Lung (tissue), 17 donors: ENCODE measurements at places on chromosomes 1 and 21. TPM values are rescaled to one million over a fixed set of nuclear protein-coding genes. Genes with fewer than 3 reads are reported as not detected.

The KRTAP19-1 gene
- total RNA-seq: not detected

The UTS2 gene
- total RNA-seq: not detected

The PADI2 gene
- total RNA-seq: 2.1 TPM

The ARHGEF10L gene
- total RNA-seq: 15.0 TPM

The ALG14 gene
- total RNA-seq: 7.5 TPM

DNA sequence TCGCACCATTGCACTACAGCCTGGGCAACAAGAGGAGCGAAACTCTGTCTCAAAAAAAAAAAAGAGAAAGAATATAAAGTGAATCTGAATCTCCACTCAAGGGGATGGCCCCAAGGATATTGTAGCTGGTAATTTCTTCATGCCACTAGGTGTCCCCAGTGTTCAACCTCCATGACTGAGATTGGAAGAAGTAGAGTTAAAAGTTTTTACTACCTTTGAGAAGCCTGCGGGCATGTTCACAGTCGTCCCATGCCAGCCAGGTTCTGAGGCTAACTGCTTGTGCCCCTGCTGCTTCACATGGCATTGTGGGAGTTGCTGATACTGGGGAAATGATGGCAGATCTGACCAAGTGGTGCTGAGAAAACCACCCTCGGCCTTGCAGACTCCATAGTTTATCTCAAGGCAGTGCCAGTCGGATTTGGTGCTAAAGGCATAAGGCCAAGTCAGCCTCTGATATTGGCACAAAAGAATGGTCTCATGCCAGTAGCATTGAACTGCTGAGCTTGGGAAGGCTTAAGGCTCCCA lies 10.8 kb upstream of the SHISA4 start:
- H3K27me3 ChIP-seq: no peaks in the 10 kb centered on the region
- peaks cover 22% of the 10 kb centered on the region for H3K36me3 ChIP-seq
- H3K4me3 ChIP-seq: no peak overlapping the region
- DNase-seq: peak; percentile 63
- no peak overlapping the region for H3K27ac ChIP-seq
- no peaks in the 10 kb centered on the region for H3K4me1 ChIP-seq

- H3K4me3 ChIP-seq: no peak overlapping the region
- no peak for DNase-seq
- H3K36me3 ChIP-seq: no peaks in the 10 kb centered on the region
- no peak overlapping the region for H3K27ac ChIP-seq
- H3K4me1 ChIP-seq: no peaks in the 10 kb centered on the region
Measured at GRCh38 chr1:101314244-101314643, 77.4 kb downstream of the S1PR1 start.

DNA sequence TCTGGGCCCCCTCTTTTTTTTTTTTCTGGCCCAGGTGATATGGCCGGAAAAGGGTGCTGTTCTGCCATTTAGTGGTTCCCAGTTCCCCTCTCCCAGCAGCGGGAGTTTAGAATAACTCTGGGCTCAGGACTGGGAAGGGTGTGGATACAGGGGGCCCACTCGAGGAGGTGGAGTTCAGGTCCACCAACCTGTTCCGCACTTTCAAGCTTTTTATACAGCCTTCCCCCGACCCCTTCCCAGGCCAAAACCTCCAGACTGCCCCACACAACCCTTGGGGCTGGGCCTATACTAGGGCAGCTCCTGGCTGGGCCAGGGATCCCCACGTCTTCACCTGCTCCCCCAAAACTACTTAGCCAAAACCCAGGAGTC lies 402 bp downstream of the PLEKHG5 start:
- H3K27ac ChIP-seq: peak overlapping the region; percentile 74
- peak overlapping the region; percentile 33 for H3K4me3 ChIP-seq
- no peaks in the 10 kb centered on the region for H3K27me3 ChIP-seq
- H3K36me3 ChIP-seq: no peaks in the 10 kb centered on the region
- H3K4me1 ChIP-seq: peaks cover 9% of the 10 kb centered on the region

GRCh38 chr1:18794561-18794960 lies 64.9 kb downstream of the TAS1R2 start:
- H3K36me3 ChIP-seq: no peaks in the 10 kb centered on the region
- no peak overlapping the region for H3K27ac ChIP-seq
- H3K27me3 ChIP-seq: peaks cover 7% of the 10 kb centered on the region
